ENCODE measurements at places on chromosomes 1 and 21.

GRCh38 chr1:19359357-19359756 is 47.2 kb downstream of the SLC66A1 start:
- DNase-seq, result no peak

DNA sequence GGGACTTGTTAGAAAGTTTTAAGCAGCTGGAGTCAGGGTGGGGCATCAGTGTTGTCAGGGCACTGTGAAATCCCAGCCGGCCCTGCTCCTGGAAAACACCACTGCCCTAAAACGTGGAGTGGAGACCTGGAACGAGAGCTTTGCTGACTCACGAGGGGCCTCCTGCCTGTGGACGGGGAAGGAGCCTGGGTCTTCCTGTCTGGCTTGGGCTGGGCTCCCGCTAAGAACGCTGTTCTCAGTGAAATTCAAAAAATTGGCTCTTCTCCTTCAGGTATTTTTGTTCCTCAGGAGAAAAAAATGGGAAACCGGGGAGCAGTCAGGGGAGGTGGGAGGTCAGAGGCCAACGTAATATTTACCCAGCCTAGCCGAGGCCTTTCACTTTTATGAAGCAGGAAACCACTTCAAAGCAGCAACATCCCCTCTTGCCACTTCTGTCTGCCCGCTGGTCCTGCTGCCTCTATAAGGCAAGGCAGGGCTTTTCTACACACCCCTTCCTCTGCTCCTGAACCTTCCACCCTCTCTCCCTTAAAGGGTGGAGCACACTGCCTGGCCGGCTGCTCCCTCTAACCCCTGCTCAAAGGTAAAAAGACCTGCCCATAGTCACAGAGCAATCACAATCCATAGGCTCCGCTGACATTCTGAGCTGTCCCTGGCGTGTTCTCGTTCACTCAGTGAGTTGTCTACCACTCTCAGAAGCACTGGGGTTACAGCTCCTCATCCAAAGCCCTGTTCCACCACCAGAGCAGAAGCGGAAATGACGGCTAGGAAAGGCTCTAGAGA is 8.0 kb downstream of the PLXNA2 start:
- DNase-seq, result peak; percentile 88

GRCh38 chr21:22342889-22343288 is 1344.7 kb downstream of the NCAM2 start:
- DNase-seq, result no peak

DNA sequence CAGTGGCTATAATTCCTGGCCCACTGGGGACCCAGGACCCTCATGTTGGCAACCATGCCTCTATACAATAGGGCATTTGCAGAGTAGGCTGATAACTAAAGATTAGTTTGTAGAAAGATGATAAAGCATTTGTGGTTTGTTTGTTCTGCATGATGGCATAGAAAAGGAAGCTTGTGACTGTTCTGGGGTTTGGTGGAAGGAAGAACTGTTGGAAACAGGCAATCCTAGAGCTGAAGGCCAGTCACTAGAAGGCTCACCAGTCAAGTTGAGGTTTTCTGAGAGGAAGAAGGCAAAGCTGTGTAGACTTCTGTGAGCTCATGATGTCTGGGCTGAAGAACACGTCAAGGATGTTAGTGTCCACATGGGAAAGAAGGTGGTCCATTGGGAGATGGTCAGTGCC is 140.3 kb upstream of the VANGL1 start:
- no peak for DNase-seq

DNA sequence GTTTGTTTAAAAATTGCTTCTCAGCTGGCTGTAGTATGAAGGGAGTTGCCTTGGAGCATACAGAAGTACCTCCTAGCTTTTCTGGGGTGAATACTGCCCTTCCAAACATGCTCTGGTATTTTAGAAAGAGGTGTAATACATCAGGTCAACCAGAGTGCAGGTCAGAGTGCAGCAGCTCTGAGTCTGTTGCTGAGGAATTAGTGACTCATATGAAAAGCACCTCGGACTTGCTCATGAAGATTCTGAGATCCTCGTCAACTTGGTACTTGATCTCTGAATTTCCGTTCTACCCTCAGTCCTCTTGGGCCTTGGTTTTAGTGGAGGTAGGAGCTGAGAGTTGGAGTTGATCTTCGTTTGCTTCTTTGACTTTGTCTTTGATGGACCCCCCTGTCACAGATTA is 67.3 kb downstream of the NOS1AP start:
- DNase-seq, result no peak

DNA sequence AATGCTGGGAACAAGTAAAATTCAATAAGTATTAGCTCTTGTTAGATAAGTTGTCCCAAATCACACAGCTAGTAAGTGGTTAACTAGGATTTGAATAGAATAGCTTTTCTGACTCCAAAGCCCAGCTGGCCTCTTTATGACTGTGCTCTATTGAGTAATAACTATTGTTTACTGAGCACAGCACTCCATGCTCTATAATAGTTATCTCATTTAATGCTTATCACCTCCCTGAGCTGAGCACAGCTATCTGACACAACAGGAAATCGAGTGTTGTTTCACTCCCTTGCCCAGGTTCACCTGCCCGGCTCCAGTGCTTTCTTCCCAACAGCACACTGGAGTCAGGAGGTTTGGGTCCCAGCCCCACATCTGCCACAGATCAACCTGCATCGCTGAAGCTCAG is 38.8 kb upstream of the STMN1 start:
- no peak for DNase-seq

DNA sequence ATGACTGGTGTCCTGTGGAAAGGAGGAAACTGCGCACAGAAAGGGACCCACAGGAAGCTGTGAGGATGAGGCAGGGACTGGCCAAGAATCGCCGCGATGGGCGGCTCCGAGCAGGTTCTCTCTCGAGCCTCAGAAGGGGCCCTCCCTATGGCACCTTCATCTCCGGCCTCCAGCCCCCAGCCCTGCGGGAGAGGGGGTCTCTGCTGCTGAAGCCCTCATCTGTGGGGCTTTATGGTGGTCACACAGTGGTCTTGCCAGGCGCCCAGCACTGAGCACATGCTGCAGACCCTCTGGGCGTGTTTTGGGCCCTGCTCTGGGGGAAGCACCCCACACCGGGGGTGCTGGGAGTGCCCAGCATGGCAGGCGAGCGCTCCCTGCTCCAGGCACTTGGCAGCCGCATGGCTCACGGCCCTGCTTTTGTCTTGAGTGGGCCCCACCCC is 86.6 kb upstream of the ACTRT2 start:
- DNase-seq, result no peak

GRCh38 chr1:153727463-153728304 is at the start of gene INTS3:
Gene INTS3 (plus strand): TSS chr1:153728050. CDS start chr1:153728635, 585 bp downstream.
- peak; percentile 100 for DNase-seq

DNA sequence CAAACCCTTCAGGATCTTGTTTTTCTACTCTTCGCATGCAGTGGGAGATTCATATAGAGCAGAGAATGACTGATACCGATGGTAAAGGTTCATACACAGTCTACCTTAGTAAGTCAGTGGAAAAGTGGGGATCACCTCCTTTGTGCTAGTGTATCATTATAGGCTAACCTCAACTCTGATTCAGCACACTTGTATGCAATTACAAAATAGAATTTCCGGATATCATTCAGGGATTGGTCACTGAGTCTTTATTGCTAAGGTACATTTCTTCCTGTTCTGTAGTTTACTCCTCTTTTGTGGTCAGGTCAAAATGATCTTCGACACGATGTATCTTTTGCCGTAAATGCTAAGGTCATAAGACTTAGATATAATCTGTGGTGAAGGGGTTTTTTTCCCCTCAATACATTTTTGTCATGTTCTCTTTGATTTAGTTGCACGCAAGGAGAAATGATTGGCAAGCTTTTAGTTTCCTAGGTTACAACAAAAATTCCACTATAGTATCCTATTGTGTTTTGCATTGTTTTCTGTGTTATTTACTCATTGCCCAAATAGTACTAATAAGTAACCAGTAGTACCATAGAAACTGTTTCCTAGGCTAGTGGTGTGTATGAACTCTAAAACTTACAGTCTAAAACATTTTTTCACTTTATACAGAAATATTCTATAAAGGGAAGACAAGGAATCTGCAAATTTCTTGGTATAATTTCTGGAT is 35.7 kb upstream of the PLA2G4A start:
- no peak for DNase-seq

DNA sequence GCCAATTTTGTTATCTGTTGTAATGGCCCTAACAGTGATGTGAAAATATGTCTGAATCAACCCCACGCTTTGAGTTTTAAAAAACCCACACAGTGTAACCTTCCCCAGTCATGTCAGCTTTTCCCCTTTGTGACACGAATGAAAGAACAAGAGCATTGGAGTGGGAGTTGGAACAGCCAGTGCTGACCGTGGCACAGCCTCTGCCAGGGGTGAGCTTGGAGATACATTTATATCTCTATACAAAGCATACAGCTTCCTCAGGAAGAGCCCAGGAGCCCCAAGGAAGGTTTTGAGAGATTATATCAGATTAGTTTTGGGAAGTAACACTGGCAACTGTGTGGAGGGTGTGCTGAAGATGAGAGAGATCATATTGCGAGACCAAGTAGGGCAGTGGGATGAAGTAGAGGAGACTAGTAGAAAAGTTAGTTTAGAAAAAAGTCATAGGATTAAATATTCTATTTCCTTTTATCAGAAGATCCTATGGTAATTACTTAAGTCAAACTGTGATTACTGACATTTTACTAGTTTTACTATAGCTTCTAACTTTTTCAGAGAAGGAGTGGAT is 15.9 kb downstream of the LRRC8B start:
- DNase-seq, result no peak

GRCh38 chr1:234212764-234213657 is 160.2 kb upstream of the COA6 start:
- no peak for DNase-seq

DNA sequence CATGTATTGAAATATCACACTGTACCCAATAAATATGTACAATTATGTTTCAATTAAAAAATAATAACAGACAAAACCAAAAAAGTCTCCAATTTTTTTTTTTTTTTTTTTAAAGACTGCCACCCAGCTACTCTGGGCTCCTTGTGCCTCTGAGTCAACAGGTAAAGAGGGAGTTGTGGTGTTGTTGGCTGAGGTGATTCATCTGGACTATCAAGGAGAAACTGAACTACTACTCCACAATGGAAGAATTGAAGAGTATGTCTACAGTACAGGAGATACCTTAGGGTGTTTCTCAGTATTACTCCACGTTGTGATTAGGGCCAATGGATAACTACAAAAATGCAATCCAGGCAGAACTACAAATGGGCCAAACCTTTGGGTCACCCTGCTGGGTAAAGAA is 67.9 kb downstream of the SCMH1 start:
- DNase-seq, result no peak

GRCh38 chr1:56403321-56403720 is 176.0 kb downstream of the PLPP3 start:
- DNase-seq, result no peak

DNA sequence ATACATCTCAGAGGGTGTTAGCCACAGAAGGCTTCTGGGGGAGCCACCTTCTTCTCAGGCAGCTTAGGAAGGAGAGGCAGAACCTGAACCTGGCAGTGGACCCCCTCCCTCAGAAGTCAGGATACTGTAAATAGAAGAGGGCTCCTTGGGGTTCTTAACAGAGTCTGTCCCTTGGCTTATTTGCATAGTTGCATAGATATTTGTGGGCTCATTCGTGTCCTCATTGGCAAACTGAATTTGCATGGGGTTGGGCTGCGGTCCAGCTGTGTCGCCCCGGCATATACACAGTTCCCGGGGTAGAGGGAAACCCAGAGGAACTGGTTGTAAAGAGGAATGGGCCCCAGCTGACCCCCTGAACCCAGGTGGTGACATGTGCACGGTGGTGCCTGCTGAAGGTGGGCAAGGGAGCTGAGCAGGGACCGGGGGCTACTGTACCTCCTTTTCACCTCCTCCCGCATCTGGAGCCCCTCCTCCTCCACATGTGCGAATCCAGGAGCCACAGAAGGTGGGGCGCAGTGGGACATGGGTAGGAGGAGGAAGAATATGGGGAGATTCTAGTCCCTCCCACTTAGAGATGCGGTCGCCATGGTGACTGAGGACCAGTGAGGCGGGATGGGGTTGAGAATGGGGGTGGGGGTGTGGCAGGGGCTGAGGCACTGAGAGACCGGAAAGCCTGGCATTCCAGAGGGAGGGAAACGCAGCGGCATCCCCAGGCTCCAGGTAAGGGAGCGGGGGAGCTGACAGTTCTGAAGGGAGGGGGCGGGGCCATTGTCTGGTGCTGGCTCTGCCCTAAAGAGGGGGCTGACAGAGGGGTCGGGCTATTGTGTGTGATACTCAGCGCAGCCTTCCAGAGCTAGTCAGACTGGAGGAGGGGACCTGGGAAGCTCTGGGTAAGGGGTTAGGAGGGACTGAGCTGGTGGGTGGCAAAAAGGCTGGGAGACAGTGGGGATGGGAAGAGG is 3.7 kb upstream of the SEMA4A start:
- DNase-seq, result no peak

DNA sequence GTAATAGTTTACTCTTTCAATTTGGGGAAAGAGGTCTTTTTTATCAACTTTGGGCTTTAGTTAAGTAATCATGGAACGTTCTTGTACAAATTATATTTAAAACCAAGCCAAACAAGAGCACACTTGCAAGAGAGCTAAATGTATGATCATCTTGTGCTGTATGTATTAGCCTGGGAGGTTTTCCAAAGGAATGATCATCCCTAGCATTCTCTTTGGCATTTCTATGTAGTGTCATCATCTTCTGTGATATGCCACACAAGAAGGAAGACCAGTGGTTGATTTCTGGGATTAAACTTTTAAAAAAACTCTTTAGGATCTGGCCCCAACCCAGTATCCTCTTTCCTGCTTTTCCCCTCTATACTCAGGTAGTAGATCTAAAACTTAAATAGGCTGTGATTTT is 38.4 kb upstream of the KCNQ4 start:
- DNase-seq, result no peak

DNA sequence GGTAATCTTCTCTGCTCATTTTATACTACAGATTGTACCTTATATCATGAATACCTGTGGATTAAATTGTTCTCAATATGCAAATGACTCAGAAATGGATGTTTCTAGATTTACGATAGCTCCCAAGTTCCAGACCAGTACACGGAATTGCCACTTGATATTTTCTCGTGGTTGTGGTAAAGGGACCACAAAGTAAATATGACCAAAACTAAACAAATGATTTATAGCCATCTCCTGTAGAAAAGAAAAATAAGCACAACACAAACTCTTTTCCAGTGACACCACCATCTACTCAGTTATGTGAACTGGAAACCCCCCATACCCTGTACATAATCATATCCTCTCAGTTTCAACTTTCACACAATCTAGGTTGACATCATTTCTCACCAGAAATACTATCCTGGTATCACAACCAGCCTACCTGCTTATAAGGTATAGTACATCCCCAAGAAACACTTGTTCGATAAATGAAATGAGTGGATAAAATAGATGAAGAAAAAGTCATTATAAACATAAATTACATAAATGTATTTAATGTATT is 172.3 kb downstream of the ADGRL4 start:
- DNase-seq, result no peak

DNA sequence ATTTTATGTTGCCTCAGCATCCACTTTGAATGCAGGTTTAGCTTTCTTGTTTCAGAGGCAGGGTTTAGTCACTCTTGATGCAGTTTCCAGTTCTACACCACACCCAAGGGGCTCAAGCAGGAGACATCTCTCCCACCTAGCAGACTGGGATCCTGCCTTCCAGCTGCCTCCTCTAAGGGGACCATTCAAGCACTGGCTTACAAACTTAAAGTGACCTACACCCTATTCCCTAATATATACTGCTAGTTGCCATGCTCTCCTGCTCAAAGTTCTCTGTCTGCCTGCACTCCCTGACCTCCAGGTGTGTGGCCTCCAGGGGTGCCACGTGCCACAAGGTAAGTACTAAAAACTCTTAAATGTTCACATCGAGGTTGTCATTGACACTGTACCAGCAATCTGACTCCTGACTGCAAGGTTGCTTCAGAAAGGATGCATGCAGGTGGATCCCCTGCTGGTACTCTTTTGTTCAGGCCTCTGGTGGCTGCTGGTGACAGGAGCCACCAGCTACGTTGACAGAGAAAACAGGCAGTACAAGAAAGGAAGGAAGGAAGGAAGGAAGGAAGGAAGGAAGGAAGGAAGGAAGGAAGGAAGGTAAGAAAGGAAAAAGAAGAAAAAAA is 185.9 kb downstream of the COQ8A start:
- no peak for DNase-seq
